CD4-positive, CD25-positive, alpha-beta regulatory T cell (primary cell): ENCODE measurements at places on chromosomes 11 and 22.

DNA sequence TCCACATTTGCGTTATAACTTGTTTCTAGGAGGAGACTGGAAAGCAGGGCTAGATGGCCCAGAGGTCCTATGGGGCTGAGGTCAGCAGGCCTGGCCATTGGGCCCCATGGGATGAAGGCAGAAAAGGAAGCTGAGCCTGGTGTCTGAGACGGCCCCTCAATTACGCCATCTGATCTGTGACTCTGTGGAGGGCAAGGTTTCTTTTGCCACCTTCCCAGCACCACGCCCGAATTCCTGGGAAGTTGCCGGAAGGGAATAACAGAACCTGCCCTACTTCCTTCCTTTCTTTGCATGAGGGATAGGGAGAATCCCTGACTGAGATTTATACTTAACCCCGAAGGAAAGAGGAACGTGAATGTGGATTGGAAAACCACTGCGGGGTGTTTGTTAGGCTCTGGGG lies 118.1 kb downstream of the MPPED1 start:
- DNase-seq: no peak

GRCh38 chr11:121426476-121427399 lies 25.4 kb upstream of the SORL1 start:
- peak; percentile 23 for DNase-seq

GRCh38 chr22:23263651-23264555 lies 83.6 kb downstream of the BCR start:
- no peak for DNase-seq

DNA sequence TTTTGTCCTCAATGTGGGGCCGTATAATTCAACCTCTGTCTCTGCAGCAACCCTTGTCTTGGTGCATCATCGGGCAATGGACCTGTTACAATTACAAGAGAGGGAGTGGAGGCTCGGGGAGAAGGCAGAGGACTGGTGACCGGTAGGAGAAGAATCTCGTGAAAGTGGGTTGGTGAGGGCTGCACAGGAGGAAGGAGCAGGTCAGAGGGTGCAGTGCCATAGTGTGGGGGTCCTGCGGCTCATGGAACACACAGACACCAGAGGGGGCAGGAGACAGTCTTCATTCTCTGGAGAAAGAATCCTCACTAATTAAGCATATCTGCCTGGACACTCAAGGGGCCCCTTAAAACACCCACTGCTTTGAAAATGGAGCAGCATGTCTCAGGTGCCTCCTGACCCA lies 174.7 kb upstream of the B3GAT1 start:
- no peak for DNase-seq

DNA sequence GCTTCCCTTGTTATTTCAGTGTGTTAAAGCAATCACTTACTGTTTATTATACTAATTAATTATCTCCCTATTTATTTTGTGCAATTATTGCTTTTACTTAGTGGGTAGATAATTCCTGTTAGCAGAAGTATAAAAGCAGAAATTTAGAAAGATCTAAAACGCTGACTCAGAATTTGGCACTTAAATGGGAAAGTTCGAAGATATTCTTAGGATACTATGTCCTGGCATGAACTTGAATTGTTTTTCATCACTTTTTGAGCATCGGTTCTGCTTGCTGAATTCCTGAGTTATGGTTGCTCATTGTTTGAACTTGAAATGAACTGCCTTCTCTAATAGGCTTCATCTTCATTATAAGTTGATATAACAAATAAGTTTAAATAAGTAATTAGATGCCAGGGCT lies 325.4 kb downstream of the JRKL start:
- DNase-seq: no peak

DNA sequence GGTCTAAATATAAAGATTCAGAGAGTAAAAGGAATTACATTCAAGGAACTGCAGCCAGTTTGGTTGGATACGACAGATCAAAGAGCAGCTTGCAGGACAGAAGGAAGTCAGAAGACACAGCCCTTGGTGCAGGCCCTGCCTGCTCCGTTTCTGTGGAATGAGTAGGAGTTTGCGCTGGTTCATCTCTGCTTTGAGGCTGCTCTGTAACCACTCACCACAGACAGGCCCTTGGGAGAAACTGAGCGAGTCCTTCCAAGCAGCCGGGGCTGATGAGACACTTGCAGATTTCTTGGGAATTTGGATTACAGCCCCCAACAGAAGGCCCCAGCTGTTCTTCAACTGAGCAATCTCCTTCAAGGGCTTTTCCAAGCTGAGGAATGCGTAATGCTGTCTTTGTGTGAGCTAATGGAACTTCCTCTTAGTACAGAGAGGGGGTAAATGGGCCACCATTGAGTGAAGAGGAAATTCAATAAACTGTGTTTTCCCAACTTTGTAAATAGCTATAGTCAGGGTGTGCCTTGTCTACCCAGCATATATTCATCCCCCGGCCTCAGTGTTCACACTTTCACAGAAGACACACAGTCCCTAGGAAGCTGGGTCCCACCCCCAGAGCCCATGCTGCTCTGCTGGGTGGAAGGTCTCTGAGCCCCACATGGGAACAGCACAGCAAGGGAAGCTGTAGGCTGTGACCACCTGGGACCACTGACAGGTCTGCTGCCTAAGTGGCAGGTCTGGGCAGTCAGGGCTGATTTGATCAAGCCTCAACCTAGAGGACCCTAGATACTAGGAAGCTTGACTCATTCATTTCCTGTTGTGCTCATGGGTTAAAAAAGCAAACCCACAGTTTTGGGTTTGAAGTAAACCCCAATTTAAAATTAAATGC lies 16.6 kb downstream of the IL10RA start:
- peak; percentile 91 for DNase-seq

DNA sequence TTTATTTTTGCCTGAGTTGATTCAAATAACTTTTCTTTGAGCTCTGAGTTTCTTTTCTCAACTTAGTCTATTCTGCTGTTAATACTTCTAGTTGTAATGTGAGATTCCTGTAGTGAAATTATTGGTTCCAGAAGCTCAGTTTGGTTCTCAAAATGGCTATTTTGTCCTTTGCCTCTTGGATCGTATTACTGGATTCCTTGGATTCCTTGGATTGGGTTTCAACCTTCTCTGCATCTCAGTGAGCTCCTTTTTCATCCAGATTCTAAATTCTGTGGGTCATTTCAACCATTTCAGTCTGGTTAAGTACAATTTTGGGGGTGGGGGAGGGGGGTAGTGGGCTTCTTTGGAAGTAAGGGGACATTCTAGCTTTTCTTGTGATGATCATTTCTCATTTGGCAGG lies 341.1 kb upstream of the CNTN5 start:
- no peak for DNase-seq
